ENCODE measurements at places on chromosomes 7 and 10.

GRCh38 chr7:132377015-132377414 is 199.3 kb downstream of the PLXNA4 start:
- no peak for DNase-seq

GRCh38 chr10:112954974-112955581 is 5.0 kb downstream of the TCF7L2 start:
- no peak for DNase-seq

DNA sequence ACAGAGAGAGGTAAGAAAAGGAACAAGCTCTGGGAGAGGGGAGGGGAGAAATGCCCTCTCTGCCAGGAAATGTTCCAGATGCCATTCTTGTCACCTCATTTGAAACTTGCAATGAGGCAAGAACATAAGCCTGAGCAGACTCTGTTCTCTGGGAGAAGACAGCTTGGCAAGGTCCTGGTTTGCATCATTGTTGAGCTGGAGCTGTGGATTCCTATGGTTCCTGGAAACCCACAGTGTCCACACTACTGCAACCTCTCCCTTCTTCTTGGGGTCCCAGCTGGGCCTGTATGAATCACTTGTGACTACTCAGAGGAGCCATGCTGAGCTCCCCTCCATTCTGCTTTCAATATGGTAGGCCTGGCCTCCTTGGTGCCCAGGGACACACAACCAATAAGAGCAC is 60.8 kb upstream of the HECTD2 start:
- no peak for DNase-seq

DNA sequence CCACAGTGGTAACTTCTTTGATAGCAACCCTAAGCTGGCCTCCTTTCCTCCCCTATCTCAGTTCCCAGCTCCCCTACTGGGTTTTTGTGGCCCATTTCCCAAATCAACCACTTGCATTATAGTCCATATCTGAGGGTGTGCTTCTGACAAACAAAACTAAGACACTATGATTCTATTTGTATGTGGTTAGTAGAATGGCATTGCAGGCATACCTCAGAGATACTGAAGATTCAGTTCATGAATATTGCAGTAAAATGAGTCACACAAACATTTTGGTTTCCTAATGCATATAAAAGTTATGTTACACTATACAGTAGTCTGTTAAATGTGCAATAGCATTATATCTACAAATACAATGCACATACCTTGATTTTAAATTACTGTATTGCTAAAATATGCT is 15.4 kb upstream of the TMEM243 start:
- DNase-seq, result no peak

GRCh38 chr10:11881477-11882417 is 58.6 kb downstream of the PROSER2 start:
- no peak for DNase-seq

- no peak for DNase-seq
Measured at GRCh38 chr7:33539659-33540400, 365.5 kb upstream of the BMPER start.
